ENCODE measurements at places on chromosomes 1 and 21.

DNA sequence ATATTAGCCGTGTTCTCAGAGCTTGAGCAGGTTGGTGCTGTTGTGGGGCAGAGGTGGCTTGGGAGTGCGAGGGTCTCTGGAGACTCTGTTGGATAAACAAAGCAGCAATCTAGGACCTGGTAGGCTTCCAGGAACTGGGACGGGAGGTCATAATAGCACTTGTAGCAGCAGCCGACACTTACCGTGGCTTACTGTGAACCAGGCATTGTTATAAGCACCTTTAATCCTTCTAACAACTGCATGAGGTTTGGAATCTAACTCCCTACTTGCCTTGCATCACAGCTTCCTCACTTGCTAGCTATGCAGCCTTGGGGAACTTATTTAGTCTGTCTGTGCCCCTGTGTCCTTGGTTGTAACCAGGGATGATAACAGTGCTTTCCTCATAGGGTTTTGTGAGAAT is 94.9 kb downstream of the NAV1 start:
- DNase-seq = no peak

DNA sequence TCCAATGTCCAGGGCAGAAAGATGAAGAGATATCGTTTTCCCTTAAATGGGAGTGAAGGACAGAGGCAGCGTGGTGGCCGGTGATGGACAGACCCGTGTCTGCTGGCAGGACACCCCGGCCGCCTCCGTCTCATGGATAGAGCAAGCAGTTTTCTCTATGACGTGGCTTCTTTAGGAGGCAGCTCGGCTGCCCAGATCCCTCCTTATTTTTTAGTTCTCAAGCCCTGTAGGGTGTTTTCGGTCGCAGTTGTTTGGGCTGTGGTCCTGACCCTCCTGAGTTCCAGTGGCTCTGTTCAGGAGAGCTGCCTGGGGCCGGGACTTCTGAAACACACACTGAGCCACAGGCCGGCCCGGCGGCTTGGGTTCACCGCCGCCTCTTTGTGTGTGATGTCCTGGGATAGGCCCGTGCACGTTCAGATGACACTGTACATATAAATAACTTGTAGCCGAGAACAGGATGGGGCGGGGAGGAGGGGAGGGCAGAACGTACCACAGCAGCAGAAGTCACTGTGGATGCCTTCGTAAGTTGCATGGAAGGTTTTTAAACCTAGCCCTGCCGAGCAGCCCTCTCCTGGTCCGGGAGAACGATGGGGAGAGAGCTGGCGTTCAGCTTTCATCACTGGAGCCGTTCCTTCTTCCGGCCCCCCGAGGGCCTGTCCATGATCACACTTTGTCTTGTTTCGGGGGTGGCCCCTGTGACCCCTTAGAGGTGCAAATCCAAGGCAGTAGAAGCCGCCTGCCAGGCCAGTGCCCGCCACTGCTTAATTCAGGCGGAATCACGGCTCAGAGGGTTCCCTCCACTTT is 65.2 kb downstream of the SIK1 start:
- no peak for DNase-seq

DNA sequence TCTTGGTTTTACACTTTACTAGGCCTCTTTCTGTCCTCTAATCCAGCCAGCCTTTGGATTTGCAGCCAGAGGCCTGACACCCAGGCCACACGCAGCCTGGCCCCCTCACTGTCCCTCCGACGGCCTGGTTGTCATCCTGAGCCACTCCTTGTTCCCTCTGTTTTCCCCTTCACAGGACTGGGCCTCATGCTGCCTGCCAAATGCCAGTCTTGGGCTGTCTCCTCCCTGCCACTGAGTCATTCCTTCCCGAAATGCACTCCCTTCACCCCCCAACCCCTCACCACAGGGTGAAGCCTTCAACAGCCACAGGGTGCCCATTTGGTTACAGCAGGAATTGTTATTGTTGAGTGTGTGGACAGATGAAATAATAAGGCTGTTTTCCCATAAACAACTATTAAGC is 21.3 kb downstream of the ACOT11 start:
- no peak for DNase-seq

DNA sequence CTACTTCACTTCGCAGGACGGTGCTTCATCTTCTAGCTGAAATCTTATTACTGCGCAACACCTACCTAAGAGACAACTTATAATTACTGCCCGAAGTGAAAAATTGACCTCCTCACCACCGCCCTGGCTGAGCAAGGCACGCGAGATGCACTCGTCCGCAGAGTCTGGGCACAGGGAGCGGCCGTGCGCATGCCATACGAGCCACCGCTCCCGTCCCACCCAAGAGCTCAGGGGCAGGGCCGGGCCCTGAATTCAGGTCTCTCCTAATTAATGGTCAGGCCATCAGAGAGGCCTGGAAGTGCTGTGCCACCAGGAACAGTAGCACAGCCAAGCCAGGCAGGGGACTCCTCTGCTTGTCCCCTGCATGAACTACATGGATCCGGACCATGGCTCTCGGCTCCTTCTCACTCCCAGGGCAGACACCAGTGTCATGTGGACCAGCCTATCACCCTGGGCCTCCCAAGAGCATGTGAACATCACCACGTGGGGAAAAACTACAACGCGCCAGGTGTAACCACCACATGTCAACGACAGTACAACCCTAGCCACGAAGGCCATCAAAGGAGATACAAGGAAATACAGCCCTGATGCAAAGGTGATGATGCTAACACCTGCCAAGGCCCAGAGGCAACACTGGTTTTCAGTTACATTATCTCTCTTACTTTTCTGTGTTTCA is 11.5 kb downstream of the RIPK4 start:
- no peak for DNase-seq

DNA sequence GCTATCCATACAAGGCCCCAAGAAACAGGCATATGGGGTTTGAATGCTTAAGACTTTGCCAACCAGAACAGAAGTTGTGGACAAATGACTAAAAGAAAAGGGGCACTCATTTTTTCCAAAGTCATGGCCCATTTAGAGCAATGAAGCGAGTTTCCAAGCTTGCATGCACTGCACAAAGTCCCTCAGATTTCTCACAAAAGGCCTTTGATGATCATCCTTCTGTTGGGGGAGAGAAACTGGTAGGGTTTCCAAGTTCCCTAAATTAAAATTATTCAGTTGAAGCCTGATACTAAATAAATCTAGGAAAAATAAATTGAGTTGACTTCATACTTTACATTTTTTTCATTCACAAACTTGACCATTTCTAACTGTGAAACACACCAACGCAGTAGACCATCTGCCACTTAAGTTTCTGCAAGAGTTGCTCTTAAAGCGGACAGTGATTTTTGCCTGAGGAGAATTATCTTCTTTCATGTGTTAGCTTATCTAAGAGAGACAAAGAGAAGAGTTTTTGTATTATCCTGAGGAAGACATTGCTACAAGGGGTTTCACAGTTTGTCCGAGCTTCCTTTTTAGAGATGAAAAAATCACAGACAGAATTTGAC is 139.2 kb downstream of the SEC16B start:
- no peak for DNase-seq

GRCh38 chr1:196148367-196148970 is 459.8 kb downstream of the KCNT2 start:
- no peak for DNase-seq

GRCh38 chr1:23763041-23763577 is 15.1 kb upstream of the PITHD1 start:
- DNase-seq = no peak

- DNase-seq = no peak
Observed at GRCh38 chr1:221919743-221920142, 177.9 kb upstream of the DUSP10 start.

- DNase-seq = no peak
Observed at GRCh38 chr1:206089341-206089740, 27.8 kb downstream of the AVPR1B start.

GRCh38 chr1:42369471-42369870 is 11.1 kb upstream of the RIMKLA start:
- no peak for DNase-seq

DNA sequence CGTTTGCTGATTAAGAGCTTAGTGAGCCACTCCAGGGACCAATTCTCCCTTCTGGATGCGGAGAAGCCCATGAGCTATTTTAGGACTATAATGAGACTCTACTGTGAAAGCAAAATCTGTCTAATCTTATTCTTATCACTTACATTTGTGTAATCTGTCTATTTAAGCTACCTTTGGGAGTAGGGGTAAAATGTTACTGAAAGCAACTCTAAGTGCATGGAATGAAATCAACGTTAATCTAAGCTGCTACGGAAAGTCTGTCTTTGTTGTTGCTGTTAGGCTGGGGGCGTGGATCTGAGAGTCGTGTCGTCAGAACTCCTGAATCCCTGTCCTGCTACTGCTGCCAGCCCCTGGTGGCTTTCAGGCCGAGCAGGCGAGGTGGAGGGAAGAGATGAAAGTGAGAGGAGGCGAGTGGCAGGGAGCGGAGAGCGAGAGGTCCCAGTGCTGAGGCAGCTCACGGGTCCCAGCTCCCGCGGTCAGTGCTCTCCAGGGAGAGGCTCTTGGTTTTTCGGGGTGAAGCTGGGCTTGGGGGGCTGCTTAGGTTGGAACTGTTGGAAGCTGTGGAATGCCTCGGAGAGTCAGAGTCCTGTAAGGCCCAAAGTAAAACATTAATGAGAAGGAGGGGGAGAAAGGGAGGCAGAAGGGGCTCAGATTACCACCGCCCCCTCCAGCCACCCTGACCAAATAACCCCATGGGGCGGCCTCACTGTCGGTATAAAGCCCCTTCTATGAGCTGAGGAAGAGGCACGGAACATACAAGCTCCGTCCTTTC is 53.9 kb downstream of the COQ8A start:
- DNase-seq = no peak

DNA sequence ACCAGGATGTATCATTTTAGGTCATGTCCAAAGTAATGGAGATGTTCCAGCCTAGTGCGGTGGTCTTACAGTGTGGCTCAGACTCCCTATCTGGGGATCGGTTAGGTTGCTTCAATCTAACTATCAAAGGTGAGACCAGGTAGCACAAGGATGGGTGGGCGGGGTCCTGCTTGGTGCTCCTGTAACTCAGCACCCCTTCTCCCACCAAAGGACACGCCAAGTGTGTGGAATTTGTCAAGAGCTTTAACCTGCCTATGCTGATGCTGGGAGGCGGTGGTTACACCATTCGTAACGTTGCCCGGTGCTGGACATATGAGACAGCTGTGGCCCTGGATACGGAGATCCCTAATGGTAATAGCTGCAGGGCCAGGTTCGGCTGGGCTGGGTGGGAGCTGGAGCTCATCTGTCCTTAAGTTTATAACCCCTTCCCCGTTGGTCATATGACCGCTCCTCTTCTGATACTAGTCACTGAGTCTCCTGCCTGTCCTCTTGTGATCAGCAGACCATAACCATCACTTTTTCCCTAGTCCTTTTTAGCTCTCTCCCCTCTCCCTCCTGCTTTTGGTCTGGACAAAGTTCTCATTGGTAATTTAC is 5.4 kb downstream of the MARCKSL1 start:
- no peak for DNase-seq

All from suppressor macrophage (primary cell).